GM04503 (cell line): ENCODE measurements at places on chromosomes 3 and 15.

- DNase-seq, result no peak
Measured at GRCh38 chr3:60641354-60641753, 609.9 kb downstream of the FHIT start.

DNA sequence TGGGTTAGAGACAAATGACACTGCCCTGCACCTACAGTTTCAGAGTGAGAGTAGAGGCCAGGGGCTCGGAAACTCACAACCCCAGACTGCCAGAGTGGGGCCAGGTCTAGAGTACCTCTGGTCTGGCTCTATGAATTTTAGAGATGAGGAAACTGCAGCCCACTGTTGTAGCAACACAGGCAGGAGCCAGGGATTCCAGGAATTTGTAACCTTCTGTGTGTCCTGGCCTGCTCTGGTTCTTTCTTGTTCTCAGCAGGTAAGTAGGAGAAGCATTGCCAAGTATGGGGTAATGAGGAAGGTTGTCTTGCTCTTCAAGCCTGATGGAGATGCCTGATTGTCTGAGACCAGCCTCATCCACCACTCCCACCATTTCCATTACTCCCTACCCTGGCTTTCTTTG lies 221.8 kb downstream of the UACA start:
- no peak for DNase-seq

GRCh38 chr3:47394881-47395280 lies 14.1 kb downstream of the PTPN23 start:
- no peak for DNase-seq

DNA sequence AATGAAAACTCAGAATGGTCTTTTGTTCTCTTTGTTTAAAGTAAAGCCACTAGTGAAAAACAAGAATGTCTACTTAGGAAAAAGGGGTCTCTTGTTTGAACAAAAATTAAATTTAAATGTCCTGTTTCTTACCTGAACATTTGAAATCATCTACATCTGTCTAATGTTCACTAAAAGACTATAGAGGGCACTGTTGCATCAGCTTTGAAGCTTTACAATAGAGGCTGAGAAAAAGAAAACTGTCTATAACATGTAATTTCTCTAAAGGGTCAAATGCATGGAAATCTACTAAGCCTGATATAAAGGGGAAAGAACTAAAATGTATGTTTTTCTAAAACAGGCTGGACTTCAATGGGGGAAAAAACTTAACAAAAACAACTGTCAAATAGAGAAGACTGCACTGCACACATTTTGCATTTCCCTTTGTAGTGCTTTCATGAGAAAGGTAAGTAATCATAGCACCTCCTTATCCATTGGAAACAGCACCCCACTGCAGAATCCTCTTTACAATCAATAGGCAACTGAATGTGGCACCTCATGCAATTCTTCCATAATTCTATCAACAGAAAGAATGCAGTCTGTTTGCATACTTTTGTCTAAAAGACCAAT lies 26.3 kb downstream of the DPH6 start:
- DNase-seq, result no peak

GRCh38 chr3:23330568-23330967 lies 127.4 kb downstream of the UBE2E2 start:
- no peak for DNase-seq

- no peak for DNase-seq
Measured at GRCh38 chr15:99556011-99556410, 9.8 kb upstream of the MEF2A start.

DNA sequence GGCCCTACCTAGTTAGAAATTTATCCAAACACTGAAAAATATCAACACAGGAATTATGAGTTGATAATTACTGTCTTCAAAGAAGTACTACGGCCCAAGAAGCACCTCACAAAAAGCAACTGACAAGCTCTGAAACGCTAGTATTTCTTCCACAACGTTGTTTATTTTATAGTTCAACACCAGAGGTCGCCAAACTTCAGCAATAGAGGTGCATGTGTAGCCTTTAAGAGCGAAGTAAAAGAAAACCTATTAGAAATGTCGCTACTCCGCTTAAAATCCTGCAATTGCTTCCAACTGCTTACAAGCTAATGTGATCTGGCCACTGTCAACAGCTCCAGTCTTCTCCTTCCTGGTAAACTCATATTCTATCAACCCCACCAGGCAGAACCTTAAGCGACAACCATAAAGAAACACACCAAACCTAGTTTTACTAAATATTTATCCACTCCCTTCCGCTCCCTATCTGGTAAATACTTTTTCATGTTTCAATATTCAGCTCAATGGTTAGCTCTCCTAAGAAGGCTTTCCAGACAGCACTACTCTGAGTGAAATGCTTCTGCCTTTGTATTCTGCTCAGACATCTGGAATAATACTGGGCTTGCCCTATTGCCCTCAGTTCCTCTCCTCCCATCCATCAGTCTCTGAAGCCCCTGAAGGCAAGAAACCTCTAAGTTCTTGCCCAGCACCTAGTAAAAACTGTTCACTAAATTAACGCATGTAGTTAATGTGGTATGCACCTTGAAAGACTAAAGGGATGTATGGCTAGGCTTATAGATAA lies 110.2 kb downstream of the NR1I2 start:
- DNase-seq, result peak; percentile 23
